ENCODE measurements at places on chromosomes 16 and 17.

GRCh38 chr16:55821210-55821609 is 11.7 kb downstream of the CES1 start:
- DNase-seq, result no peak

GRCh38 chr17:44688200-44688599 is 1.4 kb downstream of the CCDC43 start:
- DNase-seq, result no peak

DNA sequence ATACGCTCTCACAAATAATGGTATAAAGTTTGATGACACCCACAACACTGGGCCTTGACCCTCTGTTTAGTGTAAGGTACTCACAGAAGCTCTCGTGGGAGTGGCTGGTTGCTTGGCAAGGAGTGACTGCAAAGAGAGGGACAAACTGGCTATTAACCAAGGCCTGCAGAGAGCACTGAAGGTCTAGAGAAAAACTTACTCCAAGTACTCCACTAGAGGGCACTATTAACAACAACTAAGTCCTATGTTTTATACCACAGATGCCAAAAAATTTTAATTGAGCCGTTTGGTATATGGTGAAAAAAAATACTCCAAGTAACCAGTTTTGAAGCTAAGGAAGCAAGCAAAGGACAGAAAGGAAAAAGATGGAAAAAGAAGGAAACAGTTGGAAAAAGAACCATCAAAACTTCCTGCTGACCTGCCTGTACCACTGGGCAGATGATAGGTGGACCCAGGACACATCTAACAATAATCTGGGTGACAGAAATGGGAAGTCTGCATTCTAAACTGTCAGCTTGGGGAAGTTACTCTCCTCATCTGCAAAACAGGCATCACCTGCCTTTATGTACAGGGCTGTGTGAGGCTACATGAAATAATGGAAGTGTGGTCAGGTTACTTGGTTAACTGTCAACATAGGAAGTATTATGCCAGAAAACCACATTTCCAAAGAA is 23.2 kb downstream of the DYNC1LI2 start:
- DNase-seq, result no peak

DNA sequence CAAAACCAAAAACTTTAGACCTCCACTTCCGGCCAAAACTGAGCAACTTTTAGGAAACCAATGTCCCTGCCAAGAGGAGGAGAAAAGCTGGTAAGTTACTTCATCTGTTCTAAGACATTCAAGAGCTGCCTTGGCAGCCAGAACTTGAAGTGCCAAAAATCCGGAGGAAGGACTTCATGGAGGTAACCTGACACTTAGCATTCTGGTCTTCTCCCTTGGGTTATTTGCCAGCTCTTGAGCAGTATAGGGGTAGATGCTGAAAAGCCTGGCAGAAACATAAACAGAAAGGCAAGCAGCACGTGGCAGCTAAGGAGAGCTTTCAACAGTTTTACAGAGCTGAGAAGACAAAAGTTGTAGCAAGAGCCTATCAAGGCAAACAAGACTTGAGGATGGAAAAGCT is 53.2 kb downstream of the CDYL2 start:
- no peak for DNase-seq

DNA sequence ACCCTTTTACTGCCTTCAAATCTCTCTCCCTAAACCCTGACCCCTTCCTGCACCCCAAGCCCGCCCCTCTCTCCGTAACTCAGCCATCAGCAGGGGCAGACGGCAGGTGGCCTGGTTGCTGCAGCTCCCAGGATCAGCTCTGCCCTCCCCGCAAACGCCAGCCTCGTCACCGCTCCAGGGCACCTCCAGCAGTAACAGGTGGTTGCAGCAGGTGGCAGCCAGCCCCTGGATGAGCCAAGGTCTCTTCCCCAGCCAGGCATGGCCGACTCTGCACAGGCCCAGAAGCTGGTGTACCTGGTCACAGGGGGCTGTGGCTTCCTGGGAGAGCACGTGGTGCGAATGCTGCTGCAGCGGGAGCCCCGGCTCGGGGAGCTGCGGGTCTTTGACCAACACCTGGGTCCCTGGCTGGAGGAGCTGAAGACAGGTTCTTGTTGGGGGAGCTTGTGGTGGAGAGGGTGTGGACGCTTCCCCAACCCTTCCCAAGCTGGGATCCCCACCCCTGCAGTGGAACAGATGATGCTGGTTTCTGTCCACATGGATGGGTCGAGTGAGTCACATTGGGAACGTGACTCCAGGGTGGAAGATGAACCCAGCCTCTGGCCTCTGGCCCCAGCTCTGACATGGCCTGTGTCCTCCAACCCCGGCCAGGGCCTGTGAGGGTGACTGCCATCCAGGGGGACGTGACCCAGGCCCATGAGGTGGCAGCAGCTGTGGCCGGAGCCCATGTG is 558 bp downstream of the HSD3B7 start:
- DNase-seq, result peak; percentile 39

DNA sequence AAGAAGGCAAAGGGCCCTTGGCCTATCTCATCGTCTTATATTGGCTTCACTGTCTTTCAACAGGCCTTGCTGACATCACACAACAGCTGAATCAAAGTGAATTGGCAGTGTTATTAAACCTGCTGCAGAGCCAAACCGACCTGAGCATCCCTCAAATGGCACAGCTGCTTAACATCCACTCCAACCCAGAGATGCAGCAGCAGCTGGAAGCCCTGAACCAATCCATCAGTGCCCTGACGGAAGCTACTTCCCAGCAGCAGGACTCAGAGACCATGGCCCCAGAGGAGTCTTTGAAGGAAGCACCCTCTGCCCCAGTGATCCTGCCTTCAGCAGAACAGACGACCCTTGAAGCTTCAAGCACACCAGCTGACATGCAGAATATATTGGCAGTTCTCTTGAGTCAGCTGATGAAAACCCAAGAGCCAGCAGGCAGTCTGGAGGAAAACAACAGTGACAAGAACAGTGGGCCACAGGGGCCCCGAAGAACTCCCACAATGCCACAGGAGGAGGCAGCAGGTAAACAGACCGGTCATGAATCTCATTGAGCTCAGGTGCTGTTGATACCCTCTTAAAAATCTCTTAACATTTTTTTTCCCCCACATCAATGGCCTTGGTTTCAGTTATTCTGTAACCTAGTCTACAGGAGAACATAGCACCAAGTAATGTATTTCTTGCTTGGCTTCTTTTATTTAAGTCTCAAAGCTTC is 64.7 kb downstream of the CDK12 start:
- DNase-seq, result no peak

DNA sequence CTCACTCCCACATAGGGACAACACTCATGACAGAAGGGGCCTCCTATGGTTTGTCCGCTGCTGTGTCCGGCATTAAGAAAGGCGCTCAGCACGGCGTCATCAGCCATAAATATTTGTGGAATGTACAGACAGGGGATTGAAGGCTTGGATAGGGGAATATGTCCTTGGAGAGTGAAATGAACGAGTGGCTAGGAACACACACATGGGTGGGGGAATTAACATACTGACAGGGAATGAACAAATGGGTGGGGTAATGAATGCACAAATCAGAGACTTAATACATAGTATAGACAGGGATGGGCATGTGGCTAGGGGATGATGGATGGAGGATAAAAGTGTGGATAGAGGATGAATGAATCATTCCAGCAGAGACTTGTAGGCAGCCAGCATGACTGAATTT is 154.0 kb upstream of the HSBP1 start:
- DNase-seq, result no peak

DNA sequence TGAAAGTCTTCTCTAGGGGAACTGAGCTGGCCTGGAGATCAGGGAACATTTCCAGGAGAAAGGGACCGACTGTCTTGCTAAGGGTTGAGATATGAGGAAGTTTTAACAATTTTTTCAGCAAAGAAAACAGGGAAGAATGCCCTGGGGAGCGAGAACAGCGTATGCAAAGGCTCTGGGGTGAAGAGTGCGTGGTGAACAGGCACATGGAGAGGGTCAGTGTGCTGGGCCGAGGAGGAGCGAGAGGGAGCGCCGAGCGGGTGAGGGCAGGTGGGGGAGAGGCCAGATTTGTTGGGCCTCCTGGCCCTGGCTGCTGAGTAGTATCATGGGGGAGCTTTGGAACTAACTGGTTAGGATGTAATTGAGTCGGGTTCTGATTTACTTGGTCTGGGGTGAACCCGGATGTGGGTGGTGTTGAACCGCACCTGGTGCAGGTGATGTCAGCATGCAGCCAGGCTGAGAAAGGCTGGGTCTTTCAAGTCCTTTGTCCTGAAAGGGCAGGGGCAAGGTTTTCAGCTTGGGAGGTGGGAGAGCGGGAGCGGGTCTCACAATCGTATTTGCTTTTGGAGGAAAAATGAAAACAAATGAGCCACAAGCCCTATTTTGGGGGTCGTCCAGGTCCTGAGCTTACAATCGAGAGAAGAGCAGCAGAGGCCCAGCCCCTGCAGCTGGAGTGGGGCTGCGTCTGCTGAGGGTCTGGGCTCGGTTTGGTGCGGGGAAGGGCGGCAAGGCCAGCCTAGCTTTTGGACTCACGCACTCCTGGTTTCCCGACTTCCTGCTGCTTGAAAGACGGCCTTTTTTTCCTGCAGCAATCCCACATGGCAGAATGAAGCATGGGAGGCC is 11.1 kb upstream of the WFDC1 start:
- DNase-seq, result no peak

DNA sequence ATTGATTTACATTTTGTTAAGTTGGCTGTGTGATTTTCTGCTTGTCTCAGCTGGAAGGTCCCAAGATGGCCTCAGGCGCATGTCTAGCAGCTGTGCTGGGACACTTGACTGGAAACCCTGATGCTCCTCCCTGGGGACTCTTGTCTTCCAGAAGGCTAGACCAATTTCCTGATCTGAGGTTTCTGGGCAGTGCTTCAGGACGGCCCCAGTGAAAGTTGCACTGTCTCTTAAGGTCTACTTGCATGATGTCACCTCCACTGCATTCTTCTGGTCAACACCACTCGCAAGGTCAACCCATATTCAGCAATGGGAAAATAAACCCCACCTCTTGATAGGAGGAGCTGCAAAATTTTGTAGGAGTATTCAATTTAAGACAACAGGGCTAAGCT is 116.0 kb downstream of the SALL1 start:
- DNase-seq, result no peak

- DNase-seq, result peak; percentile 50
Observed at GRCh38 chr16:89534252-89534756, 26.1 kb downstream of the SPG7 start.

- DNase-seq, result no peak
Observed at GRCh38 chr16:491220-491919, 36.1 kb upstream of the CAPN15 start.

DNA sequence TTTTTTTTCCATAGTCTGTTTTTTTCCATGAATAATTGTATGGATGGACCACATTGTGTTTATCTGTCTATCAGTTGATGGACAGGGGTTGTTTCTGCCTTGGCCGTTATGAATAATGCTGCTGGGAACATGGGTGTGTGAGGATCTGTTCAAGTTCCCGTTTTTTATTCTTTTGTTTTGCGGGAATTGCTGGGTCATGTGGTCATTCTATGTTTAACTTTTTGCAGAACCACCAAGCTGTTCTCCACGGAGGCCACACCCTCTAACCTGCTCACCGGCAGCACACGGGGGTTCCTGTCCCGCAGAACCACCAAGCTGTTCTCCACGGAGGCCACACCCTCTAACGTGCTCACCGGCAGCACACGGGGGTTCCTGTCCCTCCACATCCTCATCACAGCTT is 5.9 kb upstream of the MSLN start:
- DNase-seq, result no peak

DNA sequence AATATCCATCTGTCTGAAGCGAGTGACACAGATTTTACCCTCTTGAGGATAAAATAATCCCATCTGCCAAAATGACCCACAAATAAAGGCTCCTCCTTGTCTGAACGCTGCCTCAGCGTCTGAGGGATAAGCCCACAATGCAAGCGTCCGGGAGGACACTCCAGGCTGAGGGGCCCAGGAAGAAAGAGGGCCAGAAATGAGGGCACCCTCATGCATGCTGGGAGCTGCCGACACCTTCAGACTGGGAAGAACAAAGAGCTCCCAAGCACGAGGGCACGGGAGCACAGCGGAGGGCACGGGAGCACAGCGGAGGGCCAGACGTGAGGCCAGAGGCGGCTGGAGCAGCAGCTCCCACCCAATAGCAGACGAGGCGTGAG is 126.9 kb downstream of the ZNF778 start:
- DNase-seq, result no peak

GRCh38 chr16:278863-279366 is 1.5 kb upstream of the ARHGDIG start:
- DNase-seq, result peak; percentile 46

GRCh38 chr17:36920032-36921005 is 17.0 kb upstream of the LHX1 start:
- peak; percentile 53 for DNase-seq

GRCh38 chr16:51184702-51185433 is 33.8 kb upstream of the SALL1 start:
- DNase-seq, result no peak

- DNase-seq, result no peak
Observed at GRCh38 chr17:68709461-68709860, 108.3 kb upstream of the FAM20A start.

- no peak for DNase-seq
Observed at GRCh38 chr16:54657709-54658102, 273.0 kb upstream of the IRX5 start.

DNA sequence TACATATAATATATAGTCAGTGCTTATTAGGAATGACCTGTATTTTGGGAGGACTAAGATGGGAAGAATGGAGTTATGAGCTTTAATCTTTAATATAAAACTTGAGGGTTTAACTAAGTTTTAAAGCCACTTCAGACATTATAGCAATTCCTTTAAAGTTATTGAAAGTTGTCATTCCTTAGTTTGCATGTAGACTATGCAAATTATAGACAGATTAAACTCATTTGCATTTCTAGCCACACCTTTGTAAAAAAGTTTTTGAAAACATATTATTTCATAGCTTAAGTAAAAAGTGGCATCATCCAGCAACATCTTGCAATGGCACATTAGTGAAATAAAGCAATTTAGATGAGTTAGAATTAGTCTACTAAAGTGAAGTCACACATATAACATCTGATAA is 49.8 kb downstream of the C17orf58 start:
- no peak for DNase-seq

- DNase-seq, result peak; percentile 36
Observed at GRCh38 chr16:68257251-68257905, 6.9 kb upstream of the SLC7A6 start.

- peak; percentile 43 for DNase-seq
Observed at GRCh38 chr16:46658925-46659324, 30.1 kb downstream of the VPS35 start.

- DNase-seq, result no peak
Observed at GRCh38 chr16:12220766-12221165, 244.2 kb downstream of the SNX29 start.

GRCh38 chr17:57562184-57562698 is 182.9 kb downstream of the CCDC182 start:
- DNase-seq, result no peak

GRCh38 chr16:49822649-49823370 is 33.1 kb downstream of the ZNF423 start:
- no peak for DNase-seq

- no peak for DNase-seq
Observed at GRCh38 chr17:74028354-74029116, 174.9 kb upstream of the RPL38 start.
